ENCODE measurements at places on chromosomes 16 and 17.

DNA sequence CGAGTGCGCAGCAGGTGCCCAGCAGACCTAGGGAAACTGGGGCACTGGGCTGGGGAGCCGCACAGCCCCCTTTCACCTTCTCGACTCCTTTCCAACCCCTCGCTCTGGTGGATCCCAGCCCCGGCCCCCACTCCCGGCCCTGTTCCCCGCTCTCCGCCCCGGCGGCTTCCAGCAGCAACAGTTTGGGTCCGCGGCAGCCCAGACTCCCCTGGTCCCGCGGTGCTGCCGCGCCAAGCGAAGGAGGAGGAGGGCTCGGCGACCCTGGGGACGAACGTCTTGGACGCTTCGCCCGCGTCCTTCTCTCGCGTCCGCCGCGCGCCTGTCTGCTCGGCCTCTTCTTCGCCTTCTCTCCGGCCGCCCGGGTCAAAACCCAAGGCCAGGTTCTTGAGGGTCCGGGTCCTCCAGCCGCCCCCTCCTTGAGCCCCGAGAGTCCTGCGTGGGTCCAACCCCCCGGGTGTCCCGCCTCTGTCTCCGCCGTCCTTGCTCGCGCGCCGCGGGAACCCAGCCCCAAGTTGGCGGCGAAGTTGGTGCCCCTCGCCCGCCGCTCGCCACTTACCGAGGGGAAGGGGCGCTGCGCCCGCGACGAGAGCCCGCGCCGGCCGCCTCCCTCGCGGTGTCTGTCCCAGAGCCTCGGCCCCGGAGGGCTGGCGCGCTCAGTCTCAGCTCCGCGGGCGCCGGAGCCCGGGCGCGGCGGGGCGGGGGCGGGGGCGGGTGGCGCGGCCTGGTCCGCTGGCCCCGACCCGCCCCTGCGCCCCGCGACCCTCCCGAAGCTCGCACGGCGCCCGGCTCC lies 1.4 kb upstream of the GRIN2C start:
- H3K36me3 ChIP-seq: no peaks in the 10 kb centered on the region
- H3K27ac ChIP-seq: no peak overlapping the region
- no peak for DNase-seq
- H3K27me3 ChIP-seq: peaks cover 8% of the 10 kb centered on the region
- peaks cover 23% of the 10 kb centered on the region for H3K4me1 ChIP-seq

- no peak for DNase-seq
- no peak overlapping the region for H3K4me3 ChIP-seq
- H3K27me3 ChIP-seq: no peaks in the 10 kb centered on the region
- H3K36me3 ChIP-seq: no peaks in the 10 kb centered on the region
- no peak overlapping the region for H3K27ac ChIP-seq
Measured at GRCh38 chr16:51839727-51840462, 688.8 kb upstream of the SALL1 start.

- peak overlapping the region; percentile 95 for H3K27ac ChIP-seq
- DNase-seq: no peak
- peaks cover 12% of the 10 kb centered on the region for H3K4me1 ChIP-seq
- H3K27me3 ChIP-seq: no peaks in the 10 kb centered on the region
- no peaks in the 10 kb centered on the region for H3K36me3 ChIP-seq
Measured at GRCh38 chr17:19978209-19978802, 678 bp upstream of the AKAP10 start.

- H3K36me3 ChIP-seq: no peaks in the 10 kb centered on the region
- peak; percentile 48 for DNase-seq
- H3K4me3 ChIP-seq: no peak overlapping the region
- peak overlapping the region; percentile 62 for H3K27ac ChIP-seq
- H3K4me1 ChIP-seq: peaks cover 20% of the 10 kb centered on the region
Measured at GRCh38 chr16:85206472-85207356, 94.4 kb upstream of the CIBAR2 start.

DNA sequence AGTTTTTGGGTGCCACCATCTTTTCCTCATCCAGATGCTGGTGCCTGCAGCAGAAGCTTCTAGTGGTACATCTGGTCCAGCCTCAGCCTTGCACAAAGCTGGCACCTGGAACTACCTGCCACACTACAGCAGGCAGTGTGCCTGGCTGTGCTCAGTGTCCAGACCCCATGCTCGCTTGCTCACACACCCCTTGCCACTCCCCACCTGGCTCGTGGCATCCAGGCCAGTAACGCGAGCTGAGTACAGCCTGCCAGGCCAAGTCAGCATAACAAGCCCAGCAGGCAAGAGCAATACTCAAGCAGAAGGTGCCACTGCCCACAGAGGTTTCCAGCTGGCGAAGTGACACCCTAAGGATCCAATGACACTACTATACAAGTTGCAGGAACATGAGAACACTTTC lies 29.7 kb upstream of the KIF2B start:
- no peaks in the 10 kb centered on the region for H3K4me1 ChIP-seq
- DNase-seq: no peak
- no peaks in the 10 kb centered on the region for H3K36me3 ChIP-seq
- no peak overlapping the region for H3K27ac ChIP-seq
- H3K4me3 ChIP-seq: no peak overlapping the region

GRCh38 chr17:14299280-14300141 lies 1.4 kb upstream of the HS3ST3B1 start:
- no peak overlapping the region for H3K27ac ChIP-seq
- no peak for DNase-seq
- peak overlapping the region; percentile 32 for H3K4me3 ChIP-seq
- peaks cover 6% of the 10 kb centered on the region for H3K4me1 ChIP-seq

DNA sequence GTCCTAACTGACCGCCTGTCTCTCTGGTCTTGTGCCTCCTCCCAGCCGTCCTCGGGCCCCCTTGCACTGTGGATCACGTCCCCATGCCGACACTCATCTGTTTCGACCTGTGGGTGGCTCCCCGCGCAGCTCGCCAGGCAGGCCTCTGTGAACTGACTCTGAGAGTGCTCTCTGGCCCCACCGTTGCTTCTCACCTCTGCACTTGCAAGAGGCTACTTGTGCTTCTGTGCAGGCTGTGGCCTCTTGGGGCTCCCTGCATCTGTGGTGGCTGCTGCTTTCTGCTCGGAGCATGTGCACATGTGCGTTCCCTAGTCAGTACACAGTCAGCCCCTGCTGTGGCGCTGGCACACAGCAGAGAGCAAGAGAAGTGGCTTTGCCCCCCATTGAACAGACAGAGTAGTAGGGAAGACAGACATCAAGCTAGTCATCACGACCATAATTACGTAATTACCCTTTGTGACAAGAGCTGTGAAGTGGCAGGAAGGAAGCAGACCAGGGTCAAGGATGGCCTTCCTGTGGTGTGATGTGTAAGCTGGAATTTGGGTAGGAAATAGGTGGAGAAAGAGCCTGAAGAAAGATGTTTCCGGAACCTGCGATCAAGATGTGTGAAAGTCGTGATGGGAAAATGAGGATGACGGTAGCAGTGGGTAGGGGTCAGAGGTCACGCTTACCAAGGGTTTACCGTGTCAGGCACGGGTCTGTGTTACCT lies 256.0 kb upstream of the CACNG5 start:
- H3K27ac ChIP-seq: no peak overlapping the region
- no peak for DNase-seq
- H3K27me3 ChIP-seq: no peaks in the 10 kb centered on the region
- no peaks in the 10 kb centered on the region for H3K4me1 ChIP-seq

GRCh38 chr16:85182286-85182685 lies 70.0 kb upstream of the CIBAR2 start:
- DNase-seq: no peak
- no peak overlapping the region for H3K4me3 ChIP-seq
- no peaks in the 10 kb centered on the region for H3K36me3 ChIP-seq
- no peaks in the 10 kb centered on the region for H3K4me1 ChIP-seq

DNA sequence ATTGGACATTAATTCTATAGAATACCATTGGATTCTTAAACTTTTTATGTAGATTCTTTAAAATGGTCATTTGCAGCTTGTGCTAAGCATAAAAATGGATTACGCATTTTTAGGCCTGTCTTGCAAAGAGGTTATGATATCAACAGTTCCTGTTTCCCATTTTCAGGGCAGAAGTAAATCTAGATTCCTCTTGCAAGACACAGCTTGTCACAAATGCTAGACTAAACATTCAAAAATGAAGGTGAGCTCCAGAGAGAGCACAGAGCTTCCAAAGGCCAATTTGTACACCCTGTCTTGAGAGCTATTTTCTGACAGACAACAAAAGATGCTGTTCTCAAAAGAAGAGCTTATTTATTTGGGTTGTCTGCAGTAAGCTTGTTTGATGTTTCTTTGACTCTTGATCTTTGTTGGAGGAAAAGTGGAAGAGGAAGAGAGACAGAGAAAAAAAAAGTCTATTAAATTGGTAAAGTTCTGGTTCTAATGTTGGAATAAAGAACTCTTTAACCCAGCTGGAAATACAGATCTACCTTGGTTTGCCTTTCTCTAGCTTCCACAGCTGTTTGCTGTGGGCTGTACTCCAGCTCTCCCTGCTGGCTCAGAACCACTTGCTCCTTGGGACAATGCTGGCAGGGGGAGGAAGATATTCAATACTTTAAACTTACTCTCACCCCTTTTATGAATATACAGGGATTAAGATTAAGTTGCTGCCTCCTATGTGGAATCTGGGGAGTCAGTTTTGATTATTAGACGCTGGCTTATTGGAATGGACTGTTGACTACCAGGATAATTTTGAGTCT lies 651.8 kb downstream of the CDH11 start:
- H3K4me1 ChIP-seq: no peaks in the 10 kb centered on the region
- no peaks in the 10 kb centered on the region for H3K27me3 ChIP-seq
- H3K27ac ChIP-seq: peak overlapping the region; percentile 33
- H3K36me3 ChIP-seq: no peaks in the 10 kb centered on the region
- H3K4me3 ChIP-seq: no peak overlapping the region
- DNase-seq: no peak

GRCh38 chr16:49986351-49987124 lies 38.5 kb upstream of the CNEP1R1 start:
- peak overlapping the region; percentile 54 for H3K4me3 ChIP-seq
- H3K27me3 ChIP-seq: no peaks in the 10 kb centered on the region
- no peak for DNase-seq

DNA sequence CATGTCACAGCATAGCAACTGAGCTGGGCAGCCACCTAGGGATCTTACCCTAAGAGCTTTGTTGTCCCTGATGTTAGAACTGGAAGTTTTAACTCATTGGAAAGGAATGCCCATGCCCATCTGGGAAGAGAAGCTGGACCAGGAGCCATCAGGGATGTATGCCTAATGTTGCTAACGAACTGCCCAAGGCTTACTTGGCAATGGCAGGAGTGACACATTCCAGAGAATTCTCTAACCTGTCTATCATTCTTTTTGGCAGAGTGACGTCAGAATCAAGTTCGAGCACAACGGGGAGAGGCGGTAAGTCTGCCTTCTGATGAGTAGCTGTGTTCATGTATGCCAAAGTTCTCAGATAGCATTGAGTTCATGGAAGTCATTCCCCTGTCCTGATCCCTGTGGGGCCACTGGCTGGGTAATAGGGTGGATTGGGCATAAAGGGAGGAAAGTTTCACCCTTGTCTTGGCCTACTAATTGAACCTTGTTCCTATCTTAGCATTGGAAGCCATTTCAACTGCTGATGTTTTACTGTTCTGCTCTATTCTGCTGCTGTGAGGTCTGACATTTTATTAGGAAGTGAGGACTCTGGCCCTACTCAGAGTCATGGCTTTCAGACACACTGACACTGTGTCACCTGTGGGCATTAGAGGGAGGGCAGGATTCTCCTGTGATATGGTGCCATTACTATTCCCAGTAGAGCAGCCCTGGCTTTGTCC lies 23.7 kb downstream of the MAP3K3 start:
- no peaks in the 10 kb centered on the region for H3K36me3 ChIP-seq
- H3K27ac ChIP-seq: peak overlapping the region; percentile 33
- DNase-seq: no peak

DNA sequence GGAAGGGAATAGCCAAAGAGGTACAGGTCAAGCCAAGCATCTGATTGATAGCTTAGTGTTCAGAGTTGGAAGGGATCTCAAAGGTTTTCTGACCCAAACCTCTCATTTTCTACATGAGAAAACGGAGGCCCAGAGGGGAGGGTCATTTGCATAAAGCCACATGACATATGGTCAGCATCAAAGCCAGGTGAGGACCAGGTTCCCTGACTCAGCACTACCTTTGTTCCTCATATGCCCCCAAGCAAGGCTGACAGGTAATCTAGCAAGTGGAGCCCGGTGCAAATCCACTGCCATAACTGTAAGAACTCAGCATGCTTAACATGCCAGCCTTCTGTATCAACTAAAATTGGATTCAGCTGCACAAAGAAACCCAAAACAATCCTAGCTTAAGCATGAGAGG lies 28.2 kb upstream of the CCL1 start:
- H3K36me3 ChIP-seq: no peaks in the 10 kb centered on the region
- H3K4me1 ChIP-seq: no peaks in the 10 kb centered on the region
- H3K27ac ChIP-seq: no peak overlapping the region
- no peaks in the 10 kb centered on the region for H3K27me3 ChIP-seq
- H3K4me3 ChIP-seq: no peak overlapping the region
- DNase-seq: no peak

DNA sequence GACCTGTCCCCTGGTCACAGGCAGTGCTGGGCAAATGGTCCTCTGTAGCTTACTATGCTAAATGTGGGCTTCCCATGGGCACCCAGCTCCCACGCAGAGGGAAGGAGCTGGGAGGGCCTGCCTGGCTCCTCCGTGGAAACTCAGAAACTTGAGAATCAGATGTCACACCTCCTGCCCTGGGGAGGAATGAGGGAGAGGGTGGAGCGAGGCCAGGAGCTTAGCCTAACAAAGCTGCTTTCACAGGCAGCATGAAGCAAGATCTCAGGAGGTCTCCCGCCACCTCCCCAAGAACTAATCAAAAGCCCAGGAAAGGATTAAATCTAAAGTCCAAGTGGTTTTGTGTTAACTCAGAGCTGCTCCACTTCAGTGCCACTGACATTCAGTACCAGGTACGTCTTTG lies 33.6 kb upstream of the XYLT2 start:
- no peaks in the 10 kb centered on the region for H3K27me3 ChIP-seq
- H3K36me3 ChIP-seq: no peaks in the 10 kb centered on the region
- H3K27ac ChIP-seq: no peak overlapping the region

GRCh38 chr16:66961914-66962313 lies 848 bp downstream of the CES3 start:
- H3K36me3 ChIP-seq: no peaks in the 10 kb centered on the region
- peak overlapping the region; percentile 43 for H3K27ac ChIP-seq
- no peaks in the 10 kb centered on the region for H3K27me3 ChIP-seq
- H3K4me3 ChIP-seq: no peak overlapping the region
- DNase-seq: no peak

- H3K4me1 ChIP-seq: no peaks in the 10 kb centered on the region
- DNase-seq: no peak
- no peaks in the 10 kb centered on the region for H3K27me3 ChIP-seq
- no peak overlapping the region for H3K4me3 ChIP-seq
Measured at GRCh38 chr16:48353565-48354163, 31.5 kb downstream of the SIAH1 start.

GRCh38 chr17:66720027-66720426 lies 114.9 kb upstream of the CACNG5 start:
- no peak overlapping the region for H3K4me3 ChIP-seq
- no peak overlapping the region for H3K27ac ChIP-seq
- no peaks in the 10 kb centered on the region for H3K36me3 ChIP-seq
- no peaks in the 10 kb centered on the region for H3K27me3 ChIP-seq
- no peak for DNase-seq

- H3K27ac ChIP-seq: no peak overlapping the region
- no peaks in the 10 kb centered on the region for H3K36me3 ChIP-seq
- H3K4me1 ChIP-seq: no peaks in the 10 kb centered on the region
- no peaks in the 10 kb centered on the region for H3K27me3 ChIP-seq
- DNase-seq: no peak
- no peak overlapping the region for H3K4me3 ChIP-seq
Measured at GRCh38 chr17:247767-248166, 66.3 kb upstream of the DOC2B start.
